ENCODE measurements at places on chromosomes 3 and 15.

DNA sequence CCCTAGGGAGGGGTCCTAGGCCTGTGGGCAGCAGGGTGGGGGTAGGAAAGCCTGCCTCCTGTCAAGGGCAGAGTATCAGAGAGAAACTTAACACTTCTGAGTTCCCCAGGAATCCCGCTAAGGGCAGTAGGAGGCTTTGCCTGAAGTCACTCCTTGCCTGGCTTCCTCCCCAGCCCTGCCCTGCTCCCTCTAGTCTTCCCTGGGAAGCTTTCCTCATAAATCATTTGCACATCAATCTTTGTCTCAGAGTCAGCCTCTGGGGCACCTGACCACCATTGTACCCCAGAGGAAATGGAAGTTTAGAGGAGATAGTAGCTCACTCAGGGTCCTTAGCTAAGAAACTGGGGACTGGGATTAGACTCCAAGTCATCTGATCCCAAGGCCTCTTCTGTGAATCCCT is 129.4 kb upstream of the TLE3 start:
- no peak for DNase-seq

- no peak for DNase-seq
These were observed 48.6 kb downstream of the CTXND1 start for GRCh38 chr15:80203361-80203885.

- DNase-seq: no peak
These were observed 220.9 kb downstream of the AGBL1 start for GRCh38 chr15:86300390-86301125.

DNA sequence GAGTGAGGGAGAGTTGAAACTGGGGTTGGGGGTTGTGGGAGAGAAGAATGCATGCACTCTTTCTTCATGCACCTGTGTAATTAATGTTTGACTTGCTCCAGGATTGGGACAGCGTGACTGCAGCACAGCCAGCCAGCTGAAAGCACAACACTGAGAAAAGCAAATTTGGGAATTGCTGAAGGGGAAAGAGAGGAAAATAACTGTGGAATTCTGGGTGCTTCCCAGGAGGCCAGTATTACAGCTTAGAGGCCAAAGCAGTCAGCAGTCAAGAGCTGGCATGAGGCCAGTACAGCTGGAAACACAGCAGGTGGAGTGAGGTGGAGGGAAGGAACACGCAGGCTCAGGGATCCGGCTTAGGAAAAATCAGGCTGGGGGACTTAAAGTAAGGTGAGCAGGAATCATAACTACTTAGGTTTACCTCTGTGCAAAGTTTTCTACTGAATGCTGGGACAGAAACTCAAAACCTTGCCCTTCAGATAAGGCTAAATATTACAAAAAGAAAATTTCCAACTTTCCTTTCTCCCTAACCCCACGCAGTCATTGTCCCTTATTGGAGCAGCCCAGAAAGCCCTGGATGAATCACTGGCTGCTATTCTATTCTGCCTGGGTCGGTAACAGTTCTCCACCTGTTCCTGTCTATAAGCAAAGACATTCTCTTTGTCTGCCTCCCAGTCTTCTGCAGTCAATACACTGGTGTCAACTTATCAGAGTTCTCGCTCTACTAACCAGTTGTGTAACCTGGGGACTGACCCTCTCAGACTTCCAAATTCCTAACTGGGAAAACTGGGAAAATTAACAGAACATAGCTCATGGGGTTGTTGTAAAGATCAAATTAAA is 167.2 kb downstream of the MAGI1 start:
- DNase-seq: no peak

DNA sequence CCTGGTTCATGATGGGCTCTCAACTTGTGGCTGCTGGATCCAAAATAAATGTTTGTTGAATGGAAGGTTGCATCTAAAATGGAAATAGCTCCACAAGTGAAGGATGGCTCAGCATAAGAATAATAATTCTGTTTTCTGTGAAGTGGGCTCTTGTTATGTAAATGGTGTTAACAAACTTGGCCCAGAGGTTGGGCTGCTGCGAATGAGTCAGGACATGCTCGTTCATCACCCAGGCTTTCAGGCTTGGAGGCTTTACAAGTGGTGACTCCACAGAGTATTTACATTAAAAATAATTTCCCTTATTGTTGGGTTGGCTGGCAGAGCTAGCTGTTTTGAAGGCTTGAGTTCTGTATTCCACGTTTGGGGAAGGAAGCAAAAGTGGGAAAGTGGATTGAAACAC is 60.5 kb downstream of the ITGB5 start:
- no peak for DNase-seq

All from GDM1 (cell line).